ENCODE measurements at places on chromosomes 1 and 21.

GRCh38 chr1:228827019-228827418 lies 91.7 kb downstream of the RHOU start:
- no peak for DNase-seq

GRCh38 chr1:119715542-119715941 lies 3.8 kb downstream of the PHGDH start:
- peak; percentile 69 for DNase-seq

DNA sequence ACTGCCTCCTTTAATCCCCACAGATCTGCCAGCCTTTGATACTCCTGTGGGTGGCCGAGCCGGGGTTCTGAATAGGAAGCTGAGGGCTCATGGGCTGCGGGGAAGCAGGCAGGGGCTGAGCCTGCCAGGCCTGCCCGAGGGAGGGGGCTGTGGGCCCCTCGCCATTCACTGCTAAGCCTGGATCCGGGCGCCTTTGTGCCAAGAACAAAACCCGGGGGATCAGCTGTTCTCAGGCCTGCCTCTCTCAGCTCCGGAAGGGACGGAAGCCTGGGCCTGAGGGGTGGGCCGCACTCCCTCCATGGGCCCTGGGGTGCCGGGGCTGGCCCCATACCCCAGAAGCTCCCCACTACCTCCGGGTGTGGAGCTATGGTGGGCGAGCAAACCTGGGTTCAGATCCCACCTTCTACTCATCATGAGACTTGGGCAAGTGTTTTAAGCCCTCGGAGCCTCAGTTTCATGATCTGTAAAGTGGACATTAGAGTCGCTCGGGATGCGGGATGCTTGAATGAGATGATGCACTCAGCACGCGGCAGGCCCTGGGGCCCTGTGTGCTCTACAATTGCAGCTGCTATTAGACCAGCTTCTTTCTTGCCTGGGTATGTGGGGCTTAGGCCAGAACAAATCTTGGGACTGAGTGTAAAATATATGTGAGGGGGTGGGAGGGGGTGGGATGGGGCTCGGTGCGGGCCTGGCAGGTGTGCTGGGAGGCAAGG lies 19.2 kb upstream of the EPHA2 start:
- DNase-seq, result no peak

- DNase-seq, result peak; percentile 58
Measured at GRCh38 chr1:41322835-41323234, 38.4 kb upstream of the FOXO6 start.

DNA sequence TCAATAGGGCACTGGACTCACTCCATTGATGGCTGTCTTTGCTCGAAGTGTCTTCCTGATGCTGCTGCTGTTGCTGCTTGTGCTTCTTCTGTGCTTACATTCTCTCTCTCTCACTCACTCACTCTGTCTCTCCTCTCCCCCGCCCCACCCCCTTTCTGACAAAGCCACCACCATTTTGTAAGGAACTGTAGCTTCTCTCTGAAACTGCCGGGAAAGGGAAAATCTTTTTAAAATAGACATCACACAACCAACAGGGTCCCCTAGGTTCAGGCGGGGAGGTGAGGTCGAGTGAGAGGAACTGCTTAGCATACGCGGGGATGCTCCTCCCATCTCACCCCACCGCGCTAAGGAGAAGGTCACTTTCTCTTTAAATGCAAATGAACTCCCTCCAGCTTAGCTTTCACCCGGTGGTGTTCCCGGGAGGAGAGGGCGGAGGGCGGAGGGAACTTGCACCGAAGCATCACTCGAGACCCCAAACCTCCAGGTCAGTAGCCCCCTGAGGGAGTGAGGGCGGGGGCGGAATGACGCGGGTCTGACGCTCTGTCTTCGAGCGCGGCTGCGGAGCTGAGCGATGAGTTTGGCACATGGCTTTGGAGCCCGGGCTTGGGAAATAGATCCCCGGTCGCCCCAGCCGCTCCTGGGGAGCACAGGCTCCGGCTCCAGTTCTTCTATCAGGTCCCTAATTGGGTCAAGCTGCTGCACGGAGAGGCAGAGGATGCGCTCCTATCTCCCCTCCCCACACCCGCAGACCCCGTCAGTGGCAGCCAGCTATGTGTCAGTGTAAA lies at the start of gene CCDC28B:
Gene CCDC28B (plus strand): TSS at position 370 of the 785 bp plus-strand sequence. CDS start 1,341 bp downstream, outside the sequence.
- peak; percentile 75 for DNase-seq

- no peak for DNase-seq
Measured at GRCh38 chr1:207848234-207848633, 62.7 kb downstream of the CD34 start.

DNA sequence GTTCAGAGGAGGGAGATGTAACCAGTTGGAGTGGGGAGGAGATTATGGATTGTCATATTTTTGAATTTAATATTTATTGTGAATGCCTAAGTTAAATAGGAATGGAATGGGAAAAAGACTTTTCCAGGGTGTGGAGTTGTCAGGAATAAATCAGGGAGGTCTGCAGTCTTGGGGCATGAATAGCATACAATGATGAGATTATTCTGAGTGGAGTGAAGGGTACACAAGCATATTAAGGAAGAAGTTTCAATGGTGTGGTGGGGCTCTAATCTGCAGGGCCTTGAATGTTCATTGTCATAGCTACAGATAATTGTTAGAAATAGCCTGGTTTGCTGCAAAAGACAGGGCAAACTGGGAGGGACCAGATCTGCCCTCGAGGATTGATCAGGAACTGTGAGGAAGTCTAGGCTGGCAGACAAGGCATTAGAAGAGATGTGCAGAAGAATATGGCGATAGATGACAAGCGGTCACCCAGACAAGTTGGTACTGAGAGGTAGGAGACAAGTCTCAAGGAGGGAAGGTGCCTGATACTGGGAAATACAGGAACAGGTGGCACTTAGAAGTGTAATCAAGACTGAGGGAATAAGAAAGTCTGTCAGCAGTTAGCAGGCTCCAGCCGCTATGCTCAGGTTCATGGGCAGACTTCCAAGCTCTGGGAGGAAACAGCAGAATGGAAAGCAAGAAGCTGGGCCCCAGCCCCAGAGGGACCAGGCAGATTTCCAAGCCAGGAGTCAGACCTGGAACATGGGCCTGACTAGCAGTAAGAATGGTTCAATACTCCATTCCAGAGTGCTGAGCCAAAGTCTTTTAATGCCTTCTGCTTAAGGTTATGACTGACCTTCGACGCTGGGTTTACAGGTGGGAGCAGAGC lies 20.9 kb upstream of the RGL1 start:
- no peak for DNase-seq

- peak; percentile 92 for DNase-seq
Measured at GRCh38 chr1:160193091-160193819, 2.9 kb downstream of the CASQ1 start.

DNA sequence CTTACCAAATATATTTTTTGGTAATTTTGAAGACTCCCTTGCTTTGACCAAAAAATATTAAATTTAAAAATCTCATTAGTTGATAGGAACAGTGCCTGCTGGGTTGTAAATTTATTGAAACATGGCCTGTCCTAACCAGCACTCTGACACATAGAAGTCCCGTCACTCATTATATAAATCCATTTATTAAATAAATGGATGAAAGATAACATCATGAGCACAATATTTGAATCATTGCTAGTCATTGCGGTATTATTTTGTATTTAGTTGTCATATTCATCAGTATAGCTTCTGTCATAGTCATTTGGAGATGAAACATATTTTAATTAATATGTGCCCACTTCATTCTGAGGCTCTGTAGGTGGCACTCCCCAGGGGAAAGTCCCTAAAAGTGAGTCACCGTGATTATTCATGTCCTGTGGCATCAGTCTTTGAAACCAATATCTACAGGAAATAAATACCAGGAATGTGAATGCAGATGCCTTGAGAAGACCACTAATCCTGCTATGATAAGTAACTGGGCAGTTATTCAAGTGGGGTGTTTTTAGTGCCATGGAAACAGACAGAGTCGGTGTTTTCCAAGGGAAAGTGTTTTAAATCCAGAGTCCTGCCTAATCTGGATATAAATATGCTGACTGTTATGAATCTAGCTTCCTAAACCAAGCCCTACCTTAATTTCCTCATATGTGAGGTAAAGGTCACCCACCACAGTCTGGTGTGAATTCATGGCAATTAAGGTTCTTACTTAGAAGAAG lies 302.0 kb downstream of the DUSP10 start:
- DNase-seq, result no peak

DNA sequence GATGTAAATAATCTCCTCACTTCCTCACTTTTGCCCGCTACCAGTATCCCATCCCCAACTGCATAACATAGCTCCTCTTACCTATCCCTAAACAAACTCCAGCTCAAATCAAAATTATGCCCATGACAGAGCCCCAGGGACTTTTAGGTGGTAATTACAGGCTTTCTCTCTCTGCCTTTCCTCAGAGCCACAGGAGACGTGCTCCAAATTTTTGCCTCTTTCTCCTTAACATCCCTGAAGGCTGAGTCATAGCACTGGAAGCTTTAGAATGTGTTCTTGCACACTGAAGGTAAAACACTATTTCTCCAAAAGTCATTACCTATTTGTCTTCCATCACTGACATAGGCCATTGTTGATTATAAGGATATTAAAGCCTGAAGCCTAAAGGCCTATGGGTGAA lies 263.5 kb upstream of the PLD5 start:
- no peak for DNase-seq

- DNase-seq, result no peak
Measured at GRCh38 chr1:39876144-39876543, 7.2 kb downstream of the TRIT1 start.

GRCh38 chr1:12603224-12603623 lies 14.8 kb downstream of the DHRS3 start:
- DNase-seq, result no peak

DNA sequence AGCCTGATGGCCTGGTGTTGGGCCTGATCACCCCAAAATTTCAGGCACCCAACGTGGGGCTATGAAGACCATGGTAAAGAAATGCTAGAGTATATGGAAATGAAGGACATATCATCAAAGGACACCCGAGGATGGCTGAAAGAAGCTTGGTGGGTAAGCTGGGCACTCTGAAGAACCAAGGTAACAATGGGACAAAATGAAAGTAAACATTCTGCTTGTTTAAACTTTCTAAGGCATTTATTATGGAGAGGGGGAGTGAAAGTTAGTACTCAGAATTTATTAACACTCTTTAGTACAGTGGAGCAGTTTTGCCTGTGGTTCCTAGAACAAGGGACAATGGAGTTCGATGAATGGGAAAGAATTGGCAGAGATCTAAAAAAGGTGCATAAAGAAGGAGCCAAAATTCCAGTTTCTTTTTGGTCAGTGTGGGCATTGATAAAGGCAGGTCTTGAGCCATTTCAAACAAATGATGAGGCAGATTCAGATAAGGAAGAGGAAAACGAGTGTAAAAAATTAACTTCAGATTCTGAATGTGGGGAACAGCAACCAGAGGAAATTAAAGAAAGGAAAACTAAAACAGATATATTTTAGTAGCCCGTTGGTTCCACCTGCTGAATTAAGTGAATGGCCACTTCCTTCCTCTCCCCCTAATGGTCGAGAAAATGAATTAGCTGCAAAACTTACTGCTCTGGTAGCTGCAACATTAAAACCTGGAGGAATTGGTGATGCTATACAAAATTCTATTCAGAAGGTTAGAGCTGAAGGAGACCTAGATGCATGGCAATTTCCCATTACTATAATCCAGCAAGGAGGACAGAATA lies 8.4 kb upstream of the PM20D1 start:
- no peak for DNase-seq

- DNase-seq, result no peak
Measured at GRCh38 chr1:114278430-114278829, 124.8 kb upstream of the SYT6 start.

DNA sequence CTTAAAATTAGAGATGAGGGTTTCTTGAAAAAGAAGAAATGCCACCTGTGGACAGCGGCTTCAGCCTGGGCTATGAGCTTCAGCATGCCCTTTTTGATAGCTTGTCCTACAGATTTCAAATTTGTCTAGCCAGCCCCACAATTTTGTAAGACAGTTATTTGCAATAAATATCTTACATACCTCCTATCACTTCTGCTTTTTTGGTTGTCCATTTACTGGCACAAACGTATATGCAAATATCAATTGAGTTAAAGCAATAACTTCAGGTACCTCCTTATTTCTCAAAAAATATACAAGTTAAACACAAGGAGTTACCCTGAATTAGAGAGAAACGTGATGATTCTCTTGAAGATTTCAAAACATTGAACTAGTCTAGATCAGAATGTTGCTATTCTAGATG lies 53.5 kb downstream of the OLFM3 start:
- DNase-seq, result no peak

DNA sequence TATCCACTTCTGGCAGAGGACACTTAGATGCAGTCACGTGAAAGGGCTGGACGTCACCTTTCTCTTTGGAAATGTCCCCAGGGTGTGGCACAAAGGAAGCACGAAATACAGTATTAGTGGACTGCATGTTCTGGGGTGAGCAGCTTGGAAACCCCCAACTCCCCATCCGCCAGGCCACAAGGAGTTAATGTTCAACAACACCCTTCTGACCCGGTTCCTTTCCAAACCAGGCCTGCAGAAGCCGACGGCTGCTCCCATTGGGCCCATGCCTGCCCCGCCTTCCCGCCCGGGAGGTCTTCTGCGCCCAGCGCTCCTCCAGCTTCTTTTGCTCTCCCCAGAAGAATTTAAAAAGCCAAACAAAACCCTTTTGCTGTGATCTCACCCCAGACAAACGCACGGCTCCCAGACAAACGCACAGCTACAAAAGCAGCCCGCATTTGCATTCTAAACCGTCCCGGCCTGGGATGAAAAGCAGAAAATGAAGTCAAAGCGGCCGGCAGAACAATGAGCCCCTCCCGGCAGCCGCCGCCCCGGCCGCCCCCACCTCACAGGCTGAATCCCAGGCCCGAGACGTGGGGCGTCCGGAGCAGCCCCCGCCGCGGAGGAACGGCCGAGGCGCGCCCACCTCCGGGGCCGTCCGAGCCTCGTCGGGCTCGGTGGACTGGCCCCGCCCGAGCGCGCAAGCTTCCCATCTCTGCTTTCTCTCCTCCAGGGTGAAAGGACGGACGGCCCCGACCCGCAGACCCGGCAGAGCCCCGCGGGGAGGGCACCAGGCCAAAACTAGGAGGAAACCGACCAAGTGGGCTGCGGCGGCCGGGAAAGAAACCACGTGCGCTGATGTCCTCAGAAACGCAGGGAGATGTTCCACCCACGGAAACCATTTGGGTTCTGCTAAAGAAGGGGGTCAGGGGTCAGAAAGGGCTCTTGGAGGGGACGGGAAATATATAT lies 101.9 kb downstream of the PLPP3 start:
- DNase-seq, result no peak

DNA sequence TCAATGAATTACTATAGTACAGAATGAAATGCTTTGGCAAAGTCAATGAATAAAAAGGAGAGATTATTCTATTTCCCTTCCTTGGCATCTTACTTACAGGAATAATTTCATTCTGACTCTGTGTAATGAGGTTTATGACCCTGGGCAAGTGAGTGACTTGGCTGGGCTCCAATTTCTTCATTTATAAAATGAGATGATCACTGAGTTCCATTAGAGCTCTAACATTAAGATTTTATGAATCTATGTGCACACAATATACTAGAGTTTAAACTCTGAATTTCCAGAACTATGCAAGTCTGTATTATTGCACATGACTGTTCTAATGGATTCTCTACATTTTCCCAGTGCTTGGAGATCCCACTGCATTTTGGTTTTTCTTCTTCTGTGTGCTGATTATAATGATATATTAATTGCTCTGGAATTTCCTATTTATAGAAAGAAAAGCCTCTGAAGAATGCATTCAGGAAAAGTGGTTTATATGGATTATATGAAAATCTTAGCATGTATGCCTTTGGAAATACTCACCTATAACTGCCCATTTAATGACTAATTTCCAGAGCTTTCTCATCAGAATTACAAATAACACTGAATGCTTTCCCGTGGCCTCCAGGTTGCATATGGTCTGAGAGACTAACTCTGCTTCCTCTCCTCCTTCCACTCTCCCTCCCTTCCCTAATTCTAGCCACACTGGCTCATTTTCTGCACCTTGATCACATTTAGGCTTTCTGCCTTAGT lies 97.4 kb upstream of the CHRM3 start:
- DNase-seq, result no peak
